Activated gamma-delta T cell treated with Interleukin-2 at 50 U/mL for 16 hours (primary cell): ENCODE measurements at places on chromosomes 2 and 18.

DNA sequence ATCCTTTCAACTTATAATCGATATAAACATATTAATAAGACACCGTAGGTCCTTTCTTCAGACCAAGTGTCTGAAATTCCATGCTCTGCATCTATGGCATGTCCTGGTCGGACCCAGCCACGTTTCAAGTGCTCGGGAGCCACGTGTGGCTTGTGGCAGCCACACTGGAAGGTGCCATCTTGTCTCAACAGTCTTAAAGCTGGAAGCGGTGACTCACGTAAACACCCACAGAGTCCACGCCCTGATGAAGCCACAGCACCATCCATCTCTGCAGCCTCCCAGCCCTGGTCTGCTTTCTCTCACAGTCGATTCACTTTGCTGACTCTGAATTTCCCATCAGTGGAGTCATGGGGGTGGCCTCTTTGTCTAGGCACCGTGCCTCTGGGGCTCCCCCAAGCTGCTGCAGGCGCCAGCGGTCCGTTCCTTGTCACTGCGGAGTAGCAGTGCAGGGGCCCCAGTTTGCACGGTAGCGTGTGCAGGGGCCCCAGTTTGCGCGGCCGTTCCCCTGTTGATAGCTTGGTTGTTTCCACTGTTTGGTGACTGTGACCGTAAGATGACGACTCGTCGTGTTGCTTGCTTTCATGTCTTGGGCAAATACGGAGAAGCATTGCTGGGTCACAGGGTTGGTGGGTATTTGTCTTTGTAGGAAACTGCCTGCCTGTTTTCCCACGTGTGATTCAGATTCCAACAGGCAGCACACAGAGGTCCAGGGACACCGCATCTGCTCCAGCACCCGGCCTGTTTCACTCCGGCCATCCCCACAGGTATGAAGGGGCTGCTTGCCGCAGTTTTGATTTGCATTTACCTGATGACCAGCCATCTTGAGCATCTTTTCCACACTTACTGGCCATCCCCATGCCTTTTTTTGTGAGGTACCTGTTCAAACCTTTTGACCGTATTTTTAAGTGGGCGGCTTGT, 240.3 kb downstream of the HDAC4 start:
- no peak for DNase-seq

DNA sequence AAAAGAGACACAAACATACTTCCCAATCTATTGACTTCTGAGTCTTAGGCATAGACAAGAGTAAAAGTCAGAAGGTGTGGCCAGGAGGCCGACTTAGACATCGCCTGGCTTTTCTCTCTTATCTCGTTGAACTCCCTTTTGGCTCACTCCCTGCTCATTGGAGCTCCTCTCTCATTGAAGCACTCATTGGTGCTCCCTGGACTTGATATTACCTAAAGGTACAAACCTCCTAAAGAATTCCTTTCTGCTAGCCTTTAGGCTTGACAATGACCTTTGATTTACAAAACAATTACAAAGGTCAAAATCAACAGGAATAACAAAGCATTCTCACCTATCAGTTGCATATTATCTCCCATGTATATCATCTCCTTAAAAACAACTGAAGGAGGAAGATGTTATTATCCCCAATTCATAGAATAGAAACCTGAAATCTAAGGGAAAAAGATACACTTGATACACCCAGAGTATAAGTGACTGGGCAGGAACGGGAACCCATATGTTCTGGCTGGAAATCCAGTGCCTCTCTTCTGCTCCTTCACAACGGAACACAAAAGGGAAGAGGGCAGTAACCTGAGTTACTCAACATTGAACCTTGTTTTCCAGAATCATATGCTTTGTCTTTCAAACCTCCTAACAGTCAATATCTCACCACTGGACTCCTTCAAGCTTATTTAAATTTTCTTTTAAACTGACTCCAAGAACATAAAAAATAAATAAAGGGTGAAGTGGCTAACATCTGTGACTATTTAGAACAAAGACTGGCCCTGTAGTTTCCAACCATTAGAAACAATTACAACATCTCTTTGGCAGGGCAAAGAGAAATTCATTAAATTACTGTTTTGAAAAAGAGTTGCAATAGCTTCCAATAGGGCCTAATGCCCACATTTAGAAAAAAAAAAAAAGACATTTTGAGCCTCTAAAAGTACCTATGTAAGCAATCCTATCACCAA, 1247.9 kb downstream of the LRP1B start:
- no peak for DNase-seq

DNA sequence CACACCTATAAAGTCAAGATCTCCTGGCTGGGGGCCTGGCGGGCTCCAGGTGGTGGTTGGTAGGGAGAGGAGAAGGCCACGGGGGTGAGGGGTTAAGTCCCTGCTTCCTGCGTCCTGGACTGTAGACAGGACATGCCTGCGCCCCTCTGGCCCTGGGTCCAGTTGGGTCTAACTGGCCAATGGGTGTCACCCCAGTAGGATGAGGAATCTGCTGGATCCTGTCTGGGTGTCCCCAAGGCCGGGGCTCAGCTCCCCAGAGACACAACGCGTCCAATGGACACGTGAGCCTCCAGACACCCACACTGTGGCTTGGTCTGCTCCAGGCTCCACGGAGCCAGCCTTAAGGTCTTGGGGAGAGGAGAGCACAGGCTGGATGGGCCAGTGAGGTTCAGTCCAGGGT, 19.6 kb downstream of the AQP12A start:
- DNase-seq, result no peak

GRCh38 chr2:69036926-69037325, 23.9 kb downstream of the ANTXR1 start:
- DNase-seq, result no peak

DNA sequence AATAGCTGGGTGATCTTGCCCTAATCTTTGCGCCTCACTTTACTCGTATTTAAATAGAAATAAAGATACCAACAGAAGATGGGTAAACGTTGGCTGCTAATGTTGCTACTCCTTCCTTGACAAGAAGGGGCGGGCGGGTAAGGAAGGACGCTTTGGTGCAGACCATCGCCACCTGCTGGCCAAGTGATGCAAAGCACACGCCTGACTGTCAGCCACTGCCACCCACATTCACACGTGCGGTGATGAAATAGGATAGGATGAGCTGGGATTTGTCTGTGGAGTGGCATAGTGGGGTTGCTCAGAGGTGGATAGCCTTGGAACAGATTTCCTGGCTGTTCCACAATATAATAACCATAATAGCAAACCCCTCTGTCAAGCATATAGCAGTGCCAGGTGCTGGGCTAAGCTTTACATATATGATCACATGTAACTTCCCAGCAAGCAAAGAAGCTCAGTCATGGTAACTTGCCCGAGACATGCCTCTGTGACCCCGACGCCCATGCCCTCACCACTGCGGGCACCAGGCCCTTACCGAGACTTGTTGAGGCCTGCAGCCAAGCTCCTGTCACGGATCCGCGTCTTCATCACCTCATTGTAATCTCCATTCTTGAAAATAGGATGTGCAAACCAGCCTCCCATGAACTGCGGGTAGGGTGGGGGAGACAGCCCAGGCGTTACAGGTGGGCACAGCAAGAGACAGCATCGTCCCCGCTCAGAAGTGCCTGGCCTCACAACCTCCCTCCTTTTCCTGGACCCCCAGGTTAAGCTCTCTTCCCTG, 39.3 kb downstream of the LCT start:
- peak; percentile 75 for DNase-seq

- no peak for DNase-seq
Measured at GRCh38 chr2:117128461-117128860, 686.0 kb upstream of the DDX18 start.

- no peak for DNase-seq
Measured at GRCh38 chr2:149314687-149315086, 15.7 kb upstream of the LYPD6 start.

DNA sequence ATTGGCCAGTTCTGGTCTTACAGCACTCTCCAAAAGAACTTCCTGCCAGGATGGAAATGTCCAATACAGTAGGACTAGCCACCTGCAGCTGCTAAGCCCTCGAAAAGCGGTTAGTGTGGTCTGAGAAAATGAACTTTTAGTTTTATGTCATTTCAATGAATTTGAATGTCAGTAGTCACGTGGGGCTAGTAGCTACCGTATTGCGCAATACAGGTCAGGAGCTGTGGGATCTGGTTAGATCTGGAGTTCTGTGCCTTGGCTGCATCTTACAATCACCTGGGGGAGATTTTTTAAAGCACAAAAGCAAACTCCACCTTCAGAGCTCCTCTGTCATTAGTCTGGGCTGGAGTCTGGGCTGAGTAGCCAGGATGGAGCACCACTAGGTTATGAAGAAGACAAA, 35.9 kb downstream of the C1QL2 start:
- no peak for DNase-seq

DNA sequence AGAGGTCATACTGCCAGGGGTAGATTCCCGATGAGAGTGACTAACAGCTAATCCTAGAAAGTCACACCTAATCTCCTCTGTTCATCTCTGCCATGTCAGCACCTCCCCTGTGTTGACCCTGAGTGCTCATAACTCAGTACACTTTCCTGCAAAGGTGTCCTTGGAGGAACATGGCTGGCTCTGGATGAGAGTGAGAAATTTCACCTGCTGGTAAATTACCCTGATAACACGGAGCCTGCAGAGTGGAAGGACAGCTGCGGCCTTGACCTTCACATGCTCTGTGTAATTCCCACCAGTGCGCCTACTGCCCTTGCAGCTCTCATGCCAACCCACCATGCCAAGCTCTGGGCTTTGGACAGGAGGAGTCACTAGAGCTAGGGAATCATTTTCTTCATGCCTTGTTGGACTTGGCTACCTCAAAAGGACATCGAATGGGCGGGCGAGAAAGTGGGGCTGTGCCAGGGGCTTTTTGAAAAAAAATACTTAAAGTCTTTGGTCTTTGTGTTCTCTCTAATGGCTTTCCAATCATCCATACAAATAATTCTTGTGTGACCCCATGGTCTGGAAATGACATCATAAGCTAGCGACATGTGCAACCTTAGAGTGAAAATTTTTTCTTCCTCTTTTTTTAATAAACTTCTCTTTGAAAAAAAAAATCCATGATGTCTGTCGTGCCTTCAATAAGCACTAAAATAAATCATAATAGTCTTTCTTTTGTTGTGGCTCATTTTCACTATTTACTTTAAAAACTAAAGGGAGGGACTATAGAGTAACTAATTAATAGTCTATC, 319.9 kb downstream of the MYCN start:
- DNase-seq, result no peak

GRCh38 chr2:174740721-174741120, 23.6 kb downstream of the CHRNA1 start:
- no peak for DNase-seq

- no peak for DNase-seq
Measured at GRCh38 chr18:59528866-59529265, 168.4 kb downstream of the CCBE1 start.

GRCh38 chr2:223725494-223725893, 111.9 kb downstream of the AP1S3 start:
- DNase-seq, result no peak
